Lung microvascular endothelial cell (primary cell): ENCODE measurements at places on chromosomes 2 and 18. TPM values are rescaled to one million over a fixed set of nuclear protein-coding genes. Genes with fewer than 3 reads are reported as not detected.
A peak's percentile ranks its signal among the peaks of the same experiment; 100 is the strongest.

GRCh38 chr2:210288408-210288807, 26.6 kb downstream of the MYL1 start:
- DNase-seq: no peak

- no peak for DNase-seq
Measured at GRCh38 chr2:7604456-7604855, 687.2 kb downstream of the RNF144A start.

DNA sequence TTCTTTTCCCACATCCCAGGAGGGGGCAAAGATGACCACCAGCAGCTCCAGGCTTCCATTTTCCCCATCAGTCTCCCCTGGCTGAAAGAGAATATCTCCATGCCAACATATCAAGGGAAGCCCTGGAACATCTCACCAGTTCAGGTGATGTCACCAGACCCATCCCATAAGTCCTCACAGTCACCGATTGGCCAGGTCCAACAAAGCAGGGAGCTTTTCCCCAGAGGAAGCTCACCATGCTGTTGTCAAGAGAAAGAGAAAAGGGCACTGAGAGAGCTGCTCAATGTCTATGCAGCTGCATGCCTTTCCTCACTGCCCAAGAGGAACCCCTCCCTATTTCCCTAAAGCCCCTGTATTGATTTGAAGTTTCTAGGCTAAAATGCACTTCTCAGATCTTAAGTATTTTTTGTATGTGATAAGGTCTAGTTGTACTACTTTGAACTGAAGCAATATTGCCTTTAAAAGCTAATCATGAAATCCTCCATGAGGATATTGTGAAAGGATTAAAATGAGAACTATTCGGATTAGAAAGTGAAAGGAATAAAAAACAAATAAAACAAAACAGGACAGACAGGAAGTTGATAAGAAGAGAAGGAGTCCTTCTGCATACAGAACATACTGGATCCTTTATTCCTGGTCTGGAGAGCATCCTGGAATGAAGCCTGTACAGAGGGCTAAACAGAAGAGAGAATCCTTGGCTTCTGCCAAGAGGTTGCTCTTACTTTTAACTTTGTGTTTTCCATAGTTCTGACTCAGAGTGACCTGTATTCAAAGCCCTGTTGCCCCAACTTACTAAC, 45.2 kb upstream of the CTIF start:
- peak; percentile 26 for DNase-seq

GRCh38 chr2:223890721-223891120, 53.3 kb upstream of the AP1S3 start:
- DNase-seq: no peak

- peak; percentile 91 for DNase-seq
Measured at GRCh38 chr2:215410932-215411285, 25.0 kb downstream of the FN1 start.

GRCh38 chr18:48393776-48394175, 15.4 kb downstream of the ZBTB7C start:
- no peak for DNase-seq

DNA sequence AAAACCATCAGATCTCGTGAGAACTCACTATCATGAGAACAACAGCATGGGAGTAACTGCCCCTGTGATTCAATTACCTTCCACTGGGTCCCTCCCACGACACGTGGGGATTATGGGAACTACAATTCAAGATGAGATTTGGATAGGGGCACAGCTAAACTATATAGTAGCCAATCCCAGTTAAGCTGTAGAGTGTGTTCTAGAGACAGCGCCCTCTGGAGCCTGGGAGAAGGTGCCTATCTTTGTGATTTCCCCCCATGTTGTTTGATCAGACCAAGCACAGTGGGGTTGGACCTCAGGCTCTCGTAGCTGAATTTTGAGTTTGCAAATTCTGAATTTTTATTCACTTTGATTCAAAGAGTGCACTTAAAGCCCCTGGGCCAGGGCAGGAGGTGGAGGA, 108.2 kb upstream of the TWIST2 start:
- no peak for DNase-seq

DNA sequence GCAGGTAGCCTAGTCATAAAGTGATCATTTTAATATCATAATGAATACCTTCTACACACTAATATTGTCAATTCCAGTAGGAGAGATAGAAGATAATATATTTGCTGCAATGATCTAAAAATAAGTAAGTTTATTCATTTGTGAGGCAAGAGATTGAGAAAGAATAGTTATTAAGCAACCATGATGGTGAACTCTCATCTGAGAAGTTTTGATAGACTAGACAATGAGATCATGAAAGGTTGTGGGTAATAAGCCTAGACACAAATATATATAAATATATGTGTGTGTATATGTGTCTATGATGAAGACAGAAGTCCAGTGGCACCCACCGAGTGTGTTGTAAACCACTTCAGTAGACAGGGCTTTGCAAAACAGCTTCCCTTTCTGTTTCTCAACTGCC, 181.0 kb upstream of the CHST9 start:
- DNase-seq: no peak

GRCh38 chr2:27954221-27954673, 63.7 kb downstream of the BABAM2 start:
- peak; percentile 42 for DNase-seq

The NEB gene
- total RNA-seq: 0.65 and 0.99 TPM in 2 replicates

The FSIP2 gene
- total RNA-seq: under 0.01 TPM in 2 replicates

The GCG gene
- total RNA-seq: not detected in 2 replicates

The PTPN2 gene
- 12.7 and 14.4 TPM in 2 replicates for total RNA-seq

The DQX1 gene
- total RNA-seq: not detected in 2 replicates

The ZC3H8 gene
- total RNA-seq: 2.4 and 4.2 TPM in 2 replicates

The SMCHD1 gene
- 32.7 and 46.4 TPM in 2 replicates for total RNA-seq

The PARD6G gene
- 20.3 and 74.8 TPM in 2 replicates for total RNA-seq

The CHRND gene
- not detected in 2 replicates for total RNA-seq
